ENCODE measurements at places on chromosomes 16 and 17.

- DNase-seq, result no peak
Observed at GRCh38 chr17:72600934-72601333, 480.1 kb downstream of the SOX9 start.

- no peak for DNase-seq
Observed at GRCh38 chr16:10822702-10823101, 4.1 kb upstream of the TVP23A start.

DNA sequence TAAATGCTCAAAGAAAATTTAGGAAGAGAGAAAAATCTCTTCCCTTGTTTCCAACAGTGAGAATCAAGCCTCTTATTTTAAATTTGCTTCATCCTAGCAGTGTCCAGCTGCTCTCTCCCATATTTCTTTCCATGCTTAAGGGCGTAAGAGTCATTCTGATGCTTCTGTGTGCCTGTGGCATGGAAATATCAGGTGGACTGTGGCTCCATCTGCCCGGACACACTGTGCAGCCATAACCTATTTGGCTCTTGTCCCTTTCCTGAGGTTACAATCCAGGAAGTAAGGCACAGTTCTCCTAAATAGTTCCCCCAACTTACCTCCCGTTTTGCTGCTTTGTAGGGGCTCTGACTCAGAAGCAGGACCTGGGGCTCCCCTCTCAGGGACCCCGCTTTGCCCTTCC is 6.3 kb upstream of the KRT222 start:
- DNase-seq, result no peak

- DNase-seq, result no peak
Observed at GRCh38 chr17:72560303-72561247, 439.8 kb downstream of the SOX9 start.

- DNase-seq, result no peak
Observed at GRCh38 chr17:80861892-80862291, 129.7 kb upstream of the CHMP6 start.

- no peak for DNase-seq
Observed at GRCh38 chr16:75111514-75111940, 5.1 kb downstream of the LDHD start.

DNA sequence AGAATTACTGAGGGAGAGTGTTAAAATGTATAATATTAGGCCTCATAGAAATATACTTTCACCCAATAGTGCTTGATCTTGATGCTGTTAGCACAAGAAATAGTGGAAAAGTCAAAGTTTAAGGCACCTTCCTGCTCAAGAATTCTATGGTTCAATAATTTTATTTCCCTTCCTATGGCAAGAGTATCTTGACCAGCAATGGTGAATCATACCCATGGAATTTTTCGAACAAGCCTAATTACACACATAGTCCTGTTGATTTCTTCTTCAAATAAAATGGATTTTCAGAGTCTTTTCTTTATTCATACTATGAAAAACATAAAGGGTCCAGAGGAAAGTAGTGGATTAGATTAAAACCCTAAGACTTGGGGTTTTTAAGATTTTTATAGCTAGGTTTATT is 810.6 kb downstream of the CDH11 start:
- DNase-seq, result no peak

- DNase-seq, result no peak
Observed at GRCh38 chr17:50638966-50639713, 4.5 kb downstream of the ABCC3 start.

DNA sequence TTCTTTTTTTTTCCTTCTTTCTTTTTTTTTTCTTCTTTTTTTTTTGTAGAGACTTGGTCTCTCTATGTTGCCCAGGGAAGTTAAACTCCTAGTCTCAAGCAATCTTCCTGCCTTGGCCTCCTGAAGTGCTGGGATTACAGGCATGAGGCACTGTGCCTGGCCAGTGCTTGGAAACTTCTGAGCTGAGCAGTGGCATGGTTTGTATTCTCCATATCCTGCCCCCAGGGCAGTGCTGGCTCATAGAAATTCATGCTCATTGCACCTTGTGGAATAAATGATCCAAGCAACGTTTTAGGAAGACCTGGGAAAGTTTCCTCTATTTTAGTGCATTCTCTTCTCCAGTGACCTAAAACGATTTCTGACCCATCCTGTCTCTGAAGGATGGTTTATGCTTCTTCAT is 16.7 kb upstream of the SYT17 start:
- DNase-seq, result no peak

DNA sequence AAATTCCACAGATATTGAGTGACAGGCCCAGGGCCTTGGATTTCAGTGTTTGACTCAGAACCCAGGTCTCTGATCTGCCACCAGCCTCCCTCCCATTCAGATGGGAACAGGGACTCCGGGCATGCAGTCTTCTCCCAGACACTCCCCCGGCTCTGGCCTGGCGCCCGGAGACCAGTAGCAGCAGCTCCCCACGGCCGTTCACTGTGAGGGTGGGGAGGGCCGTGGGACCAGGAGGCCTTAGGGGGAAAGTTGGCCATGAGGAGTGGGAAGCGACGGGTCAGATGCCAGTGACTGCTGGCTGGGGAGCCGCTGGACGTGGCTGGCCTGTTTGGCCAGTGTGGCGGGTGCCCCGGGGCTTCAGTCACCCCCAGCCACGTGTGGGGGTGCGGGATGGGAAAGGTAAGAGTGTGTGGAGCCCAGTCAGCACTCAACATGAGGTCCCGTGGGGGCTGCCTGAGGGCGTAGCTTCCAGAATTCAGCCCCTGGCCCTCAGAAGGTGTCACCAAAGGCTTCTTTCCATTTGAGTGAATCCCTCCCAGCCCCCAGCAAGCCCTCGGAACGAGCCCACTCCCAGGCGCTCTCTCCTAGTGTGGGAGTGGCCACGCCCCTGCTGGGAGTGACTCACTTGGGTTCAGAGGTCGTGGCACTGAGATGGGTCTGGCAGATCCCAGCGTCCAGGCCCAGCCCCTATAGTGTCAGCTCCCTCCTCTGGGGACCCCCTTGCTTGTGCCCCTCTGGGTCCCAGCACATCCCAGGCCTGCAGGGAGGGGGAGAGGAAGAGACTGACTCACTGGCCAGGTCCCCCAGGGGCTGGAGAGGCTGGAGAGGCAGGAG is 309.4 kb downstream of the SEC14L1 start:
- no peak for DNase-seq

GRCh38 chr17:50352693-50353599 is 7.0 kb downstream of the XYLT2 start:
- no peak for DNase-seq

DNA sequence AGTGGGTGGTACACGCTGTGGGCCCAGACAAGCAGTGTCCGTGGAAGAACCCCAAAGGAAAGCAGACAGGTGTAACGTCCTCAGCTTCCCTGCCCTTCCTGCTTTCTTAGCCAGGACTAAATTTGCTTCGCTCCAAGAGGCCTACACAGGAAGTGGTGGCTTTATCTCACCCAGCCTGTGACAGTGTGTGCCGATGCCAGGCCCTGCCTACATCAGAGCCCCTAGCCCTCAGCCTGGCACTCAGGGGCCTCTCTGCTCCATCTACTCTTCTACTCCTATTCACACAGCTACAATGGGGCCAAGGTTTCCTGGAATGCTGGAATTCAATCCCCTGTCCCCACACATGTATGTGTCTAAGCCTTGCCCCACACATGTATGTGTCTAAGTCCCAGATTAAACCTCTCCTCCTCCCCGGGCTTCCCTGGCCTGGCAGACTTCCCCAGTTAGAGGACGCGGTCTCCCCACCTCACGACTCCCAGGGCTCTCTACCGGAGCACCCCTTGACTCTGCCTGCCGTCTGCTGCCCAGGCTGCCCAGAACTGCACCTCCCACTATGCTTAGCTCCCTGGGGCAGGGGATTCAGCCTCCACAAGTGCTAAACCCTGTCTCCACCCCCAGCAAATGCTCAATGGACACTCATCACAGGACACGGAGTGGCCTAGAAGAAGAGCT is 8.2 kb downstream of the PGAP3 start:
- DNase-seq, result no peak

- no peak for DNase-seq
Observed at GRCh38 chr17:42342242-42343008, 45.8 kb downstream of the STAT3 start.

- DNase-seq, result no peak
Observed at GRCh38 chr17:53168413-53168812, 654.3 kb upstream of the KIF2B start.

DNA sequence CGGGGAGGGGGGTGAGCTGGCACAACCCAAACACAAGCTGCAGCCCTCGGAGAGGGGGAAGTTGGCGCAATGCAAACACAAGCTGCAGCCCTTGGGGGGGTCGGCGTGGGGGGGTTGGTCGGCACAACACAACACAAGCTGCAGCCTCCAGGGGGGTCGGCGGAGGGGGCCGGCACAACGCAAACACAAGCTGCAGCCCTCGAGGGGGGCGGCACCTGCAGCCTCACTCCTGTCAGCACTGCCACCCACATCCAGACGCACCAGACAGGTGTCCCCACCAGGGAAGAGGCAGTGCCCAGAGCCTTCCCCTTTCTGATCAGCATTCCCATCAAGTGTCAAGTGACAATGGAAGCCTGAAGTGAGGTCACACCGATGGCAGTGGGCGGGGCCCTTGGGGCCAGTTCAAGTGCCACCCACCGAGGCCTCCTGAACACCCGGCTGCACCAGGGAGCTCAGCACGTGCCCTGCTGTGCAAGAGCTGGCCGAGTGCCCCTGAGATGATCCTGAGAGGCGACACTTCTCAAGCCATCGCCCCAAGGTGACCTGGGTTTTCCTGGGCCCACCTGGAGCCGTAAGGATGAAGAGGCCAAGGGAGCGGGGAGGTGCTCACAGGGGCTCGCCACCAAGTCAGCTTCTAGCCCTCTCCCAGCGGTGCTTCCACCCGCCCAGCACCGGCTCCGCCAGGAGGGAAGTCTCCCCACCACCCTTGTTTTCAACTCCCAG is 59.3 kb downstream of the KLHDC4 start:
- no peak for DNase-seq

- no peak for DNase-seq
Observed at GRCh38 chr16:69663846-69664245, 62.5 kb downstream of the NQO1 start.

- no peak for DNase-seq
Observed at GRCh38 chr16:26768385-26769010, 298.2 kb upstream of the C16orf82 start.

DNA sequence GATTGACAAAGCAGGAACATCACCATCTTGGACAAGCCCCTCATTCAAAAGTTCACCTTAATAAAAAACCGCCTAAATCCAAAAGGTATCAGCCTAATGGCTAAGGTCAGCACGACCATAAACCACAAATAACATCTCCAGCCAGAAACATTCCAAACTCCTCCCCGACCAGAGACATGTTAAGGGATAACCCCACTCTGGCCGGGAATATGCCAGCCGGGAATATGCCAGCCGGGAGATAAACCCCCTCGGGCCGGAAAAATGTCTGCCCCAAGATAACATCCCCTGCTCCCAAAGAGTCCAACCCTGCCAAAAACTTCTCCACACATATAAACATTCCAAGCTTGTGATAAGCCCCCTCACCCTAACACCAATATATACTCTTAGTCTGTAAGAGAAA is 1.4 kb downstream of the DHX33 start:
- no peak for DNase-seq

DNA sequence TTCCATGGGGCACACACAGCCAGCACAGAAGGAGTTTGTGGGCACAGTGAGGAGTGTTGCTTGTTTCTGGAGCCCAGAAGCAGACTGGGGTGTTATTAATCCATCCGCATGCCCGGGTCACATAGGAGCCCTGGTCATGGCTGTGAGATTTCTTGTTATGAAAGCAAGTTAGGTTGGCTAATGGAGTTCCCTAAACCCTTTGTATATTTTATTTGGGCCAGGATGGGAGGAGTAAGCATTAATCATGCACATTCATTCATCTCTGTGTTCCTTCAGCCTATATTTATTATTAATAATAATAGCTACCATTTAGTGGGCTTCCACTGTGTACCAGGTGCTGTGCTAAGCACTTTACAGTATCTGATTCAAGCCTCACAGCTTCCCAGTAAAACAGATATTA is 200.6 kb upstream of the CDH5 start:
- no peak for DNase-seq

DNA sequence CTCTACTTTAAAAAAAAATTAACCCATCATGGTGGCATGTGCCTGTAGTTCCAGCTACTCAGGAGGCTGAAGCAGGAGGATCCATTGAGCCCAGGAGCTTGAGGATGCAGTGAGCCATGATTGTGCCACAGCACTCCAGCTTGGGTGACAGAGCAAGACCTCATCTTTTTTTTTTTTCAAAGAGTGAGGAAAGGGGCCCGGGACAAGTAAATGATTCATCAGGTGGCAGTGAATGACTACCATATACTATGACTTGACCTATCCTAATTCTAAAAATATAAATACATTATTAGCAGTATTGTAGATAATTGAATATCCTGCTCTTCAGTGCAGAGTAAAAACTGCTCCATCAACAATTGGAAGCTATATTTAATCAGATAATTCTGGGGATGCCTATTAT is 55.3 kb downstream of the CLUH start:
- no peak for DNase-seq

DNA sequence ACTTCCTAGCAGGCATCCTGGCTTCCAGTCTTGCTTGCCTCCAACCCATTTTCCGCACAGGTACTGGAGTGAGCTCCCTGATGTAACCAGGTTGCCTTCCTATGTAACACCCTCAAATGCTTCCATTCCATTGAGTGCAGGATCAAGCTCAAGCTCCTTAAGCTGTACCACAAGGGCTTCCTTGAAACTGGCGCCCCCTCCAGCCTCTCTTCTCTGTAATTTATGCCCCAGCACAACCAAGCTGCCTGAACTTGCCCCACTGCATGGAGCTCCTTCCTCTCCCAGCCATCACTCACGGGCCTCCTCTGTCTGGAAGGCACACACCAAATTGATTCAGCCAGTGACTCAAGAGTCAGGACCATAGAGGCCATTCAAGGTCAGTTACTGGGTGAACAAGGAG is 234.8 kb upstream of the RPL38 start:
- no peak for DNase-seq

GRCh38 chr17:17868641-17869522 is 32.1 kb upstream of the SREBF1 start:
- DNase-seq, result no peak

- no peak for DNase-seq
Observed at GRCh38 chr17:73286863-73287296, 24.9 kb downstream of the CDC42EP4 start.

DNA sequence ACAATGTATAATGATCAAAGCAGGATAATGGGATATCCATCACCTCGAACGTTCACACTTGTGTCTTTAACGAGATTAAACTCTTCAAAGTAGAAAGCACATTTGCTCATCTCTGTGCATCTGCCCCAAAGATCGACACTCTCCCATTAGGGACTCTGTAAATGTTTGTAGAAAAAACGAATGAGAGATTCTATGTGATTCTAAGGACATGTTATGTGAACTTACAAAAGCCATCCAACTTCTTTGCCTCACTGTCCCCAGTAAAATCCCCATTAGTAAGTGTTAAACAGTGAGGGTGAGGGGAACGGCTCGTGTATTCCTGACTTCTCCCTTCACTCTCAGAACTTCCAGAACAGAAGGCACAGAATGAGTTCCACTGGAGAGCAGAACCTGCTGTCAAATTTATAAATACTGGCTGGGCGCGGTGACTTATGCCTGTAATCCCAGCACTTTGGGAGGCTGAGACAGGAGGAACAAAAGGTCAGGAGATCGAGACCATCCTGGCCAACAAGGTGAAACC is 134.1 kb downstream of the WSCD1 start:
- no peak for DNase-seq

GRCh38 chr17:44502598-44503146 is 534 bp downstream of the GPATCH8 start:
- no peak for DNase-seq
